ENCODE measurements at places on chromosomes 3 and 15. TPM values are rescaled to one million over a fixed set of nuclear protein-coding genes. Genes with fewer than 3 reads are reported as not detected.

Gene SYNPR
- total RNA-seq: not detected

Gene CD80
- total RNA-seq: not detected

Gene MYO1E
- 218 TPM for total RNA-seq

Gene CSPG5
- total RNA-seq: 0.97 TPM

Gene ERICH6
- not detected for total RNA-seq

Gene IL5RA
- not detected for total RNA-seq

Gene SNTN
- total RNA-seq: not detected

Gene HAPLN3
- 5.5 TPM for total RNA-seq

Gene ZBBX
- total RNA-seq: not detected

Gene GPR171
- not detected for total RNA-seq

Gene SMCO1
- total RNA-seq: not detected

Gene ZNF80
- total RNA-seq: not detected

Gene TRA2B
- total RNA-seq: 170 TPM

GRCh38 chr3:66480666-66481065, 20.2 kb downstream of the LRIG1 start:
- no peak for DNase-seq

DNA sequence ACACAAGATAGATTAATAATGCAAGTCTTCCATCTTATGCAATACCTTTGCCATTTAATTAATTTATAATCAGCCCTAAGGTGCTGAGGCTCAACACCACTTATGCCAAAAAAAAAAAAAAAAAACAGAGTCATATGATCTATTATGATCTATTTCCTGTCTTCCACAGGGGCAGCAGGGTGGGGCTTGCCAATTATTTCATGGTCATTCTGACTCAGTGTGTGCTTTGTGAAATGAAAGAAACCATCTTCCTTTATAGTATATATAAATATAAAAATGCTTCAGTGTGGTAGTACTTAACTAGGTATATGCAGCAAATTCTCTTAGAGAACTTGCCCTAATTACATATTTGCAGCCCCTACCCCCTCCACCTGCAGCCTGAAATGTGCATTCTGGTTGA, 7.2 kb upstream of the RARB start:
- no peak for DNase-seq

GRCh38 chr3:191066669-191067068, 132.4 kb upstream of the OSTN start:
- no peak for DNase-seq

DNA sequence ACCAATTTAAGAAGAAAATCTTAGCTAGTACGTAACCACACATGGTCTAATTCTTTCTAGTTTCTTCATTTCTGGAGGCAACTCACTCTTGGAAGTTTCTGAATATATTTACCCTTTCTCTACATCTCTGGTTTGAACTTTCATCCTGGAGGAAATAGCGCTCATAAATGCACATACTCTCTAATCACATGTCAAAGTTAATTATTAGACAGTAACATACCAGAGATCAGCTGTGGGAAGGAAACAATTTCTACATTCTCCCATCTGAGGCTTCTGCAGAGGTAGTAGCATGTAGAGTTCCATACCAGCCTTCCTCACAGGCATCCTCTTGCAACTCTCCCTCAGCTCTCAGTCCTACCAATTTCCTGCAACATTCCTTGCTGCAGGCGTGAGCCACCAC, 132.5 kb downstream of the RBPMS2 start:
- no peak for DNase-seq

DNA sequence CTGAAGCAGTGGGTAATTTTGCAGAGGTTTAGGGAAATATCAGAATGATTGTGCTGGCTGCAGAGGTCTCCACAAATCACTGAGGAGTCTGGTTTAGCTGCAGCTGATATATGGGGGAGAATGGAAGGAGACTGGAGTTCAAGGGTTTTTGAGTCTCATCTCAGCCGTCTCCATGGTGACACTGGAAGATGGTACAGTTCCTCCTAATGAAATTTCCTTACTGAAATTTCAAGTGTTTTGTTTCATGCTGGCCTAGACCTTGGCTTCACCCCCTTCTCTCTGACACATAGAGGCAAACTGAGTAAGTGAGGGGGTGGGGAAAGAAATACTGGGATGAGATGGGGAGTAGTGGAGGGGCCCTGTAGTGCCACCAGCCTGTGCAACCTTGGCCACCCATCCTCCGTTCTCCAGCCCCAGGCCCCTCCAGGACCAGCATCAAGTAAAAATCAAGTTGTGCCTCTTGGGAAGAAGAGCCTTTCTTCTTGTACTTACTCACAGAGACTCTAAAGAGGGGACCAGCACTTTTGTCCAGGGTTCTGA, 17.8 kb upstream of the MORF4L1 start:
- DNase-seq: peak; percentile 28

DNA sequence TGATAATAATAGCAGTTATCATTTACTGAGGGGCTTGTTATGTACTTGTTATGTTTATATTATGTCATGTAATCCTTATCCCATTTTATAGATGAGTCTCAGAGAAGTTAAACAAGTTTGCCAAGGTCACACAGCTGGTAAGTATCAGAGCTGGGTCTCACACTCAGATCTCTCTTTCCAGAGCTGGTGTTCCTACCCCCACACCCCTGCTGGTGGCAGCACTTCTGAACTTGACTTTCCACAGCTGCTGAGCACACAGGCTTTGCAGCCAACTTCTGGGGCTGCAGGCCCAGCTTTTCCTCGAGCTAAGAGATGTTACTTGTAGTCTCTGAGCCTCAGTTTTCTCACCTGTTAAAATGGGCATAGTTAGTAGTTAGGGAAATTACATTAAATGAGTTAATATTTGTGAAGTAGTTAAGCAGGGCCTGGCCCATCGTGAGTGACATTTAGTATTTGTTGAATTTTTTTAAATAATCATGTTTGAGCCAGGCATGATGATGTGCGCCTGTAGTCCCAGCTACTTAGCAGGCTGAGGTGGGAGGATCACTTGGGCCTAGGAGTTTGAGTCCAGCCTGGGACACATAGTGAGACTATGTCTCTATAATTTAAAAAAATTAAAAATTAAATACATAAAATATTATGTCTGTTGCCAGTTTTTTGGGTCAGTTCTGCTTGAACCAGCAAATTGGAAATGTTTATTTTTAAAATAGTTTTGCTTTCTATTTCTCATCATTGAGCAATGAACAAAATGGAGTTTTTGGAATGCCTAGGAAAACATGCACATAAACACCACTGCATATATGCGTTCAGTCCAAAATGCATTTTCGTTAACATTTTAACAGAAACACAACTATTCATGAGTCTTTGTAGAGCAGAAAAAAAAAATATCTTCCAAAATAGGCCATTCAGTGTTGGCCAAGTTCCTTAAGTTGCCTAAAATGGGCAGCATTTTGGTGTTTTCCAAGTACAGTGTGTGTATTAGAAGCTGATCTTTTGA, 87.3 kb downstream of the SMAD6 start:
- DNase-seq: no peak

- peak; percentile 82 for DNase-seq
These were observed 105.8 kb upstream of the MYZAP start for GRCh38 chr15:57485869-57486268.

- DNase-seq: no peak
These were observed 160.0 kb upstream of the CGNL1 start for GRCh38 chr15:57216288-57216687.

- no peak for DNase-seq
These were observed 42.3 kb upstream of the ROBO1 start for GRCh38 chr3:79810092-79810491.

GRCh38 chr15:72155003-72155621, 36.9 kb downstream of the SENP8 start:
- peak; percentile 92 for DNase-seq

DNA sequence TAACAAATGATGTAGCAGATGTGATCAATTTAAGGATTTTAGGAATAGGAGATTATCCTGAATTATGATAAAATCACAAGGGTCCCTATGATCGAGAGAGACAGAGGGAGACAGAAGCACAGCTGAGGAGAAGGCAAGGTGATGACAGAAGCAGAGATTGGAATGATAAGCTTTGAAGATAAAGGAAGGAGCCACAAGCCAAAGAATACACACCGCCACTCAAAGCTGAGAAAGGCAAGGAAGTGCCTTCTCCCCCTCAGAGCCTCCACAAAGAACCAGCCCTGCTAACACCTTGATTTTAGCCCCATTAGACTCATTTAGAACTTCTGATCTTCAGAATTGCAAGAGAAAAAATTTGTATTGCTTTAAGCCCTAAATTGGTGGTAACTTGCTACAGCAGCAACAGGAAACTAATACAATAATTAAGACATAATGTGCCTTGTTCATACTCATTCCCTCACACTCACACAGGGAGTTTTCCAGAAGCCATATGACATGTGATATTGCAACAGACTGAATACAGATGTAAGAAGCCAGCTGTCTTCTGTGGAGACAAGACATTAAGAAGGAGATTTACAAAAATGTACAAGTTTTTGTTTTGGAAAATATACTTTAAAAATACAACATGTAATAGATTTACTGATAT, 38.2 kb downstream of the TRANK1 start:
- no peak for DNase-seq

- no peak for DNase-seq
These were observed 208.3 kb downstream of the THSD4 start for GRCh38 chr15:71323584-71323983.

DNA sequence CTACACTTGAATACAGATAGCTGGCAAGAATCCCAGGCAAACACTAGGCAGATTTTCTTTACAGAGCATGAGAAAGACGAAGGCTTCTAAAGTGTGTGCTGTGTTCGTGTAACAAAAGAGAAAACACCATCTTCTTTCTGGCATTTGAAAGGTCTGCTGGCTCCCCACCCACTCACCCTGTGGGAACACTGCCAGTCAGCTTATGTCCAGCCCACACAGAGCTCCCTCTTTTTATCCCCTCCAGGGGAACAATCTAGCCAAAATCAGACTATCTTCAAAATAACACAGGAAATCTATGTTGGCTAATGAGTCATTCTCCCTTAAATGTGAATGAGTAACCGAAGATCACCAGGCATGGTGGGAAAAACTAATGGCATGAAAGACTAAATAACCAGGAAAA, 45.6 kb upstream of the PAQR5 start:
- no peak for DNase-seq

- peak; percentile 78 for DNase-seq
These were observed at the start of the genes OSBPL10 and ZNF860 for GRCh38 chr3:31981206-31982181. Gene OSBPL10 (minus strand): TSS chr3:31981262. CDS start chr3:31981179, 83 bp downstream. Gene ZNF860 (plus strand): TSS chr3:31981750. CDS start chr3:31989080, 7,330 bp downstream.

- no peak for DNase-seq
These were observed 13.0 kb downstream of the DCLK3 start for GRCh38 chr3:36751326-36751725.

DNA sequence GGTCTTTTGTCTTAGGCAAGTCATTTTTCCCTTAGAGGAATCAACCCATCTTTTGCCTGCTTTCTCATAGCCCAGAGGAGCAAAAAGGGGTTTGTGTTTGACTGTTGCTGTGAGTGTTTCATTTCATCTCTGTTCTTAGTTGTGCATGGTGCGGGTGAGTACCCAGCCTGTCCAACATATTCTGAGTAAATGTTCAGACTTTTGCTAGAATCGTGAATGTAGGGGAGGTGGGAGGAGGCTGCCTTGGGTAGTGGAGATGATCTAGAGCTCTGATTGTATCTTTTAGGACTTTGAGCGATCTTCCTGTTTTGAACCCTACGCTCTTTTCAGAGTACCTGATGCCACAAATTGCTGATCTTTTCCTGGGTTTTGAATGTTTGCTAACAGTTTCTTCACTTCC, 123.1 kb downstream of the ZNF609 start:
- no peak for DNase-seq

DNA sequence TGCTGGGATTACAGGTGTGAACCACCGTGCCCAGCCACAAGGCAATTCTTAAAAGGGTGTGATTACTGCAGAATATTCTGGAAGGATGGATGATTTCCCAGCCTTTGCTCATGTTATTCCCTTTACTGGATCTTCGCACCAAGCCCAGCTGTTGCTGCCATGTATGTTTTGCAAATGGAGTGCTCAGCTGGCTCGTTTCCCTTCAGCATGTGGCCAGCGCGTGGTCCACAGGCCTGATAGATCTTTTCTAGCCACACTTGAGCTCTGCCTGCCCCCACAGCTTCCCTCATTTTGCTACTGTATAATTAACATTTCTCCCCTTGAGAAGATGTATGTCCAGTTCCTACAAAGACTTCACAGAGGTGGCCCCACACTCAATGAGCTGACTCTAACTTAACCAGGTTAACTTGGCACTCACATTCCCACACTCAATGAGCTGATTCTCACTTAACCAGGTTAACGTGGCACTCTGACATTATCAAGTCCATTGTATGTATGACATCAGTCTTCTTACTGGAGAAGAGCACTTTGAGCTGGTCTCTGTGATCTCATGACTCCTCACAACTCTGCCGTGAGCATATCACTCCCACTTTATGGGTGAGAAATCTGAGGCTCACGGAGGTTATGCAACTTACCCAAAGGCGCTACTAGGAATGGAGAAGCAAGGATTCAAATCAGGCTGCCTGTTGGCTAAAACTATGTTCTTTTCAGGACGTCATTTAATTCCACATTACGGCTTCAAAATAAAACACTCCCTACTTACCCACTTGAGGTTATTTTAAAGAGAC, 49.2 kb downstream of the TM4SF4 start:
- no peak for DNase-seq

DNA sequence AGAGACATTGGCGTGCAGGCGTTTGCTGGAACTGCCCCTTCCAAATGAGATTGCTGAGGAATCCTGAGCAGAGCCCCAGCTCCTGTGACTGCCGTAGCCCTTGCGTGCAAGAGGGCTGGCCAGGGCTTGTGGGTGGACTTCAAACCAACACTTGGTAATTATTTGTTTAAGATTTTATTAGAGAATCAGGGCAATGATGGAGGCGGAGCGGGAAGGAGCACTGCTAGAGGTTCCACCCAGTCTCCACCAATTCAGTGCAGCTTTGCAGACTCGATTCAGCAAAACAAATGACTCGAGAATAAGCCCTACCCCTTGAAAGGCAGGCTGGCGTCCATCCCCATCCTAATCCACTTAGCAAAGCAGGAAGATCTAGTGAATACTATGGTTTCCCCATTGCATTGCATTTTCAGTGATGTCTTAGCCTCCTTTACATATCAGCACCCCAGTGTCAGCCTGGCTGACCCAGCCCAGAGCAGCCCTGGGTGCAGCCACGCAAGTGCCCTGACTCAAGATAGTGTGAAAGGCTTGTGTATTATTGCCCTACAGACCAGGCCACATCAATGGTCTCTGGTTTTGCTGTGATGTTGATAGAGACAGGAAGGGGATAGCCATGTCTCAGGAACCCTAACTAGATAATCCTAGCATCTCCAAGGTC, 26.0 kb downstream of the GLDN start:
- no peak for DNase-seq

- peak; percentile 59 for DNase-seq
These were observed 67.6 kb downstream of the FNDC3B start for GRCh38 chr3:172106989-172107388.

- DNase-seq: no peak
These were observed 160.3 kb downstream of the MTHFS start for GRCh38 chr15:79736435-79737000.

Measured in lower leg skin (tissue), 4 donors.